ENCODE measurements at places on chromosomes 6 and 20.

GRCh38 chr6:168107191-168107983 lies 28.4 kb upstream of the FRMD1 start:
- no peak for DNase-seq

DNA sequence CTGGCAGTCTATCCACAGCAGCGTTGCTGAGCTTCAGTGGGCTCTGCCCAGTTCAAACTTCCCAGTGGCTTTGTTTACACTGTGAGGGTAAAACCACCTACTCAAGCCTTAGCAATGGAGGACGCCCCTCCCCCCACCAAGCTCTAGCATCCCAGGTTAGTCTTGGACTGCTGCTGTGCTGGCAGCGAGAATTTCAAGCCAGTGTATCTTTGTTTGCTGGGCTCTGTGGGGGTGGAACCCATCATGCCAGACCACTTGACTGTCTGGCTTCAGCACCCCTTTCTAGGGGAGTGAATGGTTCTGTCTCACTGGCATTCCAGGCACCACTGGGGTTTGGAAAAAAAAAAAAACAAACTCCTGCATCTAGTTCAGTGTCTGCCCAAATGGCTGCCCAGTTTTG lies 249.7 kb upstream of the SYNCRIP start:
- no peak for DNase-seq

GRCh38 chr6:56959094-56959493 lies 4.2 kb downstream of the BEND6 start:
- no peak for DNase-seq

- DNase-seq = no peak
These were observed 48.9 kb downstream of the PHF20 start for GRCh38 chr20:35820715-35821114.

- DNase-seq = no peak
These were observed 46.7 kb upstream of the IRF4 start for GRCh38 chr6:344816-345340.

DNA sequence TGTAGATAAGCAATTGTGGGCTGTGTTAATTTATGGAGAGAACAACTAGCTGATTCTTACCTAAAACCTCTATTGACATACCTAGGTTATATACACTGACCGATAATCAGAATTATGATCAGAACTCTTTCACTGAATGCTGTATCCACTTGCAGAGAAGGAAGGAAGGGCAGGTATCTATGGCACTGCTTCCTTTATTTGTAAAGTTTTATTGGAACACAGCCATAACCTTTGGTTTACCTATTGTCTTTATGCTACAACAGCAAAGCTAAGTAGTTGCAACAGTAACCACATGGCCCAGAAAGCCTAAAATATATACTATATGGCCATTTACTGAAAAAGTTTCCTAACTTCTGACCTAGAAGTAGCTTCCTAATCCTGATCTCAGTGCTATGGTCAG lies 358.9 kb upstream of the ARID1B start:
- DNase-seq = no peak

- DNase-seq = no peak
These were observed 620.5 kb upstream of the CITED2 start for GRCh38 chr6:139994998-139995397.
